ENCODE measurements at places on chromosomes 2 and 18.

DNA sequence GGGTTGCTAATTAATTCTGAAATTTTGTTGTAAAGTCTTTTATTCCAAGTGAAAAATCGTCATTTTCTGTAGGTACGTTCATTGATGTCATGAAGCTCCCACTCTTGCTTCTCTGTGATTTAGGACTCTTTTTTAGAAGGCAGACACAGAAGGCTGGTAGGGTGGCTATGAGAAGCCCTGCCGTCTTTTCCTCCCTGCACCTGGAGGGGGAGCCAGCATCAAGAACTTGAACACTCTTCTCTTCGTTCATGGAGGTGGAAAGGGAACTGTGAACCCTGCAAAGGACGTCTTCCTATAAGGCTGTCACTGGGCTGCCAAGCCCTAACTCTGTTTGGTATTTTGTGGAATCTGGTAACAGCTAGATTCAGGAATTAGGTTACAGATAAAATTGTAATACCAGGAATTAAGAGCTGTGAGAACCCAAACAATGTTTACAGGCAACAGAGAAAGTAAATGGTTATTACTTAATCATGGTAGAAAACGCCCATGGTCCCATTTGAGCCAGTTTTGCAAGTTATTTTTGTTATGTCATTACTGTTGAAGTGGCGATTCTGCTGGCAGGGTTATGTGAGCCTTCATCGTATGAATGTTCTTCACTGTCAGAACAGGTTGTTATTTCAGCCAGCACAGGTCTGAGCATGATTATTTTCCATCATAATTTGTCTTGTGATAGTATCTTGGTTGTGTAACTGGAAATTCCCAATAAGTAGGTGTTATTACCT lies 112.2 kb downstream of the OSBPL6 start:
- DNase-seq: peak; percentile 43

DNA sequence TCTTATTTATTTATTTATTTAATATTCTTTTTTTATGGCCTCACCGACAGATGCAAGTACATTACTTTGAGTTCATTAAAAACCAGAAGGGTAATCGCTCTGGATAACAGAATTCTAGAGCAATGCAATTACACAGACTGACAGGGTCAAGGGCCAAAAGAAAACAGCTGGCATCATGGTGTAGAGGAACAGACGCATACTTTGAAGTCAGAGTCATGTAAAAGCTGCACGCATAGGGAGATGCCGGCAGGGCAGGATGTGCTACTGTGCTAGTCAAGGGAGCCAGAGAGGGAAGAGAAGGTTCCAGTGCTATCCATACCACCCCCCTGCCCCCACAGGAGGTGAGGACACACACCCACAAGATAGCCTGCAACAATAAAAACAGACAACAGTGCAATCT lies 115.2 kb upstream of the TFCP2L1 start:
- DNase-seq: peak; percentile 95

DNA sequence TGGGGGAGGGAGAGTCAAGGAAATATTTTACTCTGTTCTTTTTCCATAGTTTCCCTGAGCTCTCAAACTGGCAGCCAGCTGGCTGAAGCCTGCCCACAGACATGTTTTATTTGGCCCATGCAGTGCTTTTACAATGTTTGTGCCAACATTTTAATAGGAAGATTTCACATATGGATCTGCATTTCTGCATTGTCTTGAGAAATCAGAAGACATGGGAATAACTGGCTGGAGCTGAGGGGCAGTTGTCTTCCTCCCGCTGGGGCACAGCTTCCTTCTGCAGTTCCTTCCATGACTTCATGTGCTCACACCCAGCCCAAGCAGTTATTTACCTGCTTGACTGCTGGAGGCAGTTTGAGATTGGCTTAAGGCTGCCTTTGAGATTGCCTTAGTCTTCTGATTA lies 74.4 kb downstream of the PLCL1 start:
- DNase-seq: no peak

DNA sequence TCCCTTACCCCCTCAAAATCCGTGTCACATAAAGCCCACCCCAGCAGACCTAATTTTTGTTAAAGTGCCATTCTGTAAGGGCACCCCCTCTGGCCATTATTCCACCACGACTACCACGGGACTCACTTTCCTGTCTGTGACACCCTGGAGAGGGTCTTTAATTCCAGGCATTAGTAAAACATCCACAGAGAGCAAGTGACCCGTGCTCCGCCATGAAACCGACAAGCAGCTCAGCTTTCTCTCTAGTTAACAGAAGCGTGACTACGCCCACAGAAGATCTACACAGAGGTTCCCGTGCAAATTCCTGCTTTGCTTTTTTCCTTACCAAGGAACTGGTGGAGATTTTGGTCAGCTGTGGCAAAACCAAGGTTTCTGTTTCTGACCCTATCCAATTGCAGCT lies 4.4 kb downstream of the SIGLEC15 start:
- DNase-seq: no peak

DNA sequence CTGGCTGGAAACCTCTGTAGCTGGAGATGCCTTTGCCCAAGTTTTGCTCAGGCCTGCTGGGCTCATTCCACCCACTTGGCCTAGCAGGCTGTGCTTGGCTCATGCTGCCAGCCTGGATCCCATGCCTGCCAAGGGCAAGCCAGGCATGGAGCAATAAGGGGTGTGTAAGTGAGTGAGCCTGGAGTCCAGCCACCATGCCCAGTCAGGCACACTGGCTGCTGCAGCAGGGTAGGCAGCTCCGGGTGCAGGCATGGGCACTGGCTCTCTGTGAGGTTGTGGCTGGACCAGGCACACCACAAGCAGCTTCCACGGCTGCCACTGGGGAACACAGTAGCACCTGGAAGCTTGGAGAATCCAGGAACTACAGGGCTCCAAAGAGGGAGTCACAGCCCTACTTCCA lies 147.7 kb upstream of the HS6ST1 start:
- DNase-seq: no peak

DNA sequence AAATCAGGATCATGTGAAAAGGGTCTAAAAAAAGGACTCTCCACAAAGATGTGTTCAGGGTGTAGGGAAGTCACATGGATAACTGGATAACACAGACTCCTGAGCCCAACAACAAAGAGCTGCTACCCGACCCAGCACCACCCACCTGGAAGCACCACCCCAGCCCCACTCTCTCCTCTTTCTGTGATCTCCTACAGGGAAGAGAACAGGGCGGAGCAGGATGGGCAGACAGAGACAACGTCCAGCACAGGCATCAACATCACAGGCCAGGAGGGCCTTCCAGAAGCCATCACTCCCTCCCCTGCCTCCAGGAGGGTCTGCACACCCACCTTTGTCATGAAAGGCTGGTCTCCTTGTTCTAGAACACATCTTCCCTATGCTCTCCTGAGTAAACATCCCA lies 1.3 kb upstream of the CIB4 start:
- no peak for DNase-seq

DNA sequence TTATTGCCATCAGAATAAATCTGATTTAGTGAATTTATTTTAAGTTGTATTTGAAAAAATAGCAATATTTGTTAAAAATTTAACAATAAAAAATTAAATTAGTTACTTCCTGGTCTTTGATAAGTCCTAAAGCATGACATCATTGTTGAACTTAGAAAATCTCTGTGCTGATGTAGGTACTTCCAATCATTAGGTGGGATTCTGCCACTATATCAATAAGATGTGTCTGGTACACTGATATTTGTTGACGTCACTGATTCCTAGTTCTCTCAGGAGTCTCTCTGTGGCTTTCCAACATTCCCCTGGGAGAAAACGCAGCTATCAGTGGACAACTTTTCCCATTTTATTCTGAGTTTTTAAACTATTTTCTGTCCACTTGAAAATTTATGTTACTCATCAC lies 143.5 kb downstream of the GALNT13 start:
- no peak for DNase-seq

GRCh38 chr2:210092791-210093190 lies 78.4 kb downstream of the KANSL1L start:
- no peak for DNase-seq

GRCh38 chr2:158932131-158932645 lies 36.3 kb upstream of the TANC1 start:
- no peak for DNase-seq

- no peak for DNase-seq
Measured at GRCh38 chr2:181139831-181140230, 159.4 kb downstream of the UBE2E3 start.

- DNase-seq: peak; percentile 42
Measured at GRCh38 chr18:46672062-46672970, 15.3 kb upstream of the LOXHD1 start.

- DNase-seq: no peak
Measured at GRCh38 chr2:15826273-15826717, 114.1 kb upstream of the MYCN start.

DNA sequence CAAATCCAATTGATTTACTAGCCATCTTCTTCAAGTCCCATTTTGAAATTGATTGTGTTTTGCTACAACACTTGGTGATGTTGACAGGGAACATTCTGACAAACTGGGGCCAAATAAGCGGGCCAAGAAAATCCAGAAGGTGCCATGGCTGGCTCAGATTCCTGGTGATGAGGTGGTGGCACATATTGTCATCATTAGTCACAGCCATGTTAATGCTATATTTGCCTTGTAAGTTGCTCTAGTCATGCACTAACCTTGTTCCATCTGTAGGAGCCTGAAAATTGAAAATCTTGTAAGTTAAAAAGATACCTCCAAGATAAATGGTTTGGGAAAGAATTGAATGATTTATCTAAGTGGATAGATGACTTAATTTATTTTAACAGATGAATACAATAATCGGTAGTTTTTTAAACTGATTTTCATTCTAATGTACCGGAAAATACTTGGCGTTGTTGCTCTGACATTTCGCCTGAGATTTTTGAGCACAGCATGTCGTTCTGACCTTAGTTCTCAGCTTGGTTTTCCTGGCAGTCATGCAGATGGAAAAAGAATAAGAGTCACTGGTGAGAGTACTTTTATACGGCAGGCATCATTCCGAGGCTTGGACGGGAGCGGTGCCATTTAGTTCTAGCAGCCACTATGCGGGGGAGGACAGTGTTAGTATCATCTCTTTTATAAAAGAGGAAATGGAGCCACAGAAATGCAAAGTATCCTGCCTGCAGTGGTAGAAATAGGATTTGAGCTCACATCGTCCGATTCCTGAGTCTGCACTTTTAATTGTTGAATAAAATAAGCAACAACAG lies 133.9 kb downstream of the ZNF532 start:
- DNase-seq: peak; percentile 68

DNA sequence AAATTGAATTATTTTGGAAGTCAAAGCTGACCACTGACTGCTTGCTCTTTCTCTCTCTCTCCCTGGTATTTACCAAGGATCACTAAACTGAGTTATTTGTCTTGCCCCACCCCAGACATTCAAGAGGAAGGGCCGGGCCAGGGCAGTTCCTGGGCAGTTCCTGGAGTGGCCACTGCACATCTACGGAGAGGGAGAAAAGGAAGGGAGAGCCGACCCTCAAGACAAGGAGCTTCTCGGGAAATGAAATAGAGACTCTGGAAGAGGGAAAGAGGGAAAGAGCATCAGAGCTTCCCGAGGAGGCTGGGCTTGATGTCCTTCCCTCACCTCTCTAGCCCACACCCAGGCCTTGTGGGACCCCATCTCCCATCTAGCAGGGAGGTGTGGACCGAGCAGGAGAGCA lies 83.1 kb downstream of the SEPTIN10 start:
- no peak for DNase-seq

DNA sequence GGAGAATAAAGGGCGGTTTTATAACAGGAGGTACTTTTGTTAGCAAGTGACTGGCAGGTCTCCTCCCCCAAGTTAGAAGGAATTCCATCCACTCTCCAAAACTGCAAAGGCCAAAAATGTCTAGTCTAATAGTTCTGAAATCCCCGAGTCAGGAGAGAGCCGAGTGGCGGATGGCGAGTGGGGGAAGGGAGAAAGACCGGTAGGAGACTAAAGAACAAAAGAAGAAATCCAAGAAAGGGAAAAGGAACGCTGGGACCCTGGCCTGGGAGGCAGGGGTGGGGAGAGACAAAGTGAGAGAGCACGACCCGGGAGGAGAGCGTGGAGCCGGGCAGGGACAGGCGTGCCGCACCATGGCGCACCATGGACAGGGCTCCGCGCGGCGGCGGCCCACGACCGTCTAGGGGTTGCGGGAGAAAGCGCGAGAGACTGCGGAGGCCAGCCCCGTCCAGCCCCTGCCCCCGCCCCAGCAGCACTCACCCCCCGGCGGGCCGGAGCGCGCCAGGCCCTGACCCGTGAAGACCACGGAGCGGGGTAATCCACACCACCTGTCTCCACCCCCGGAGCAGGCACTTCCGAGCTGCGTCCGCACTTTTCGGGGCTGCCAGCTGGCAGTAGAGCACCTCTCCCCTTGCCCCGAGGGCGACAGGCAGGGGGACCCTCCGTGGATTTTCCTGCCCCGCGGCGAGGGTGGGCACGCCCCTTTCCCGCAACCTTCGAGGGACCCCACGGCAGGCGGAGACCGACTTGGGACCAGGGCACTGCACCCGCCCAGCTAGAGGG lies 1.6 kb downstream of the CDH2 start:
- no peak for DNase-seq

GRCh38 chr2:98027538-98027937 lies 31.8 kb upstream of the TMEM131 start:
- DNase-seq: no peak

Measured in HCEC 1CT (cell line).